ENCODE measurements at places on chromosomes 7 and 10.

DNA sequence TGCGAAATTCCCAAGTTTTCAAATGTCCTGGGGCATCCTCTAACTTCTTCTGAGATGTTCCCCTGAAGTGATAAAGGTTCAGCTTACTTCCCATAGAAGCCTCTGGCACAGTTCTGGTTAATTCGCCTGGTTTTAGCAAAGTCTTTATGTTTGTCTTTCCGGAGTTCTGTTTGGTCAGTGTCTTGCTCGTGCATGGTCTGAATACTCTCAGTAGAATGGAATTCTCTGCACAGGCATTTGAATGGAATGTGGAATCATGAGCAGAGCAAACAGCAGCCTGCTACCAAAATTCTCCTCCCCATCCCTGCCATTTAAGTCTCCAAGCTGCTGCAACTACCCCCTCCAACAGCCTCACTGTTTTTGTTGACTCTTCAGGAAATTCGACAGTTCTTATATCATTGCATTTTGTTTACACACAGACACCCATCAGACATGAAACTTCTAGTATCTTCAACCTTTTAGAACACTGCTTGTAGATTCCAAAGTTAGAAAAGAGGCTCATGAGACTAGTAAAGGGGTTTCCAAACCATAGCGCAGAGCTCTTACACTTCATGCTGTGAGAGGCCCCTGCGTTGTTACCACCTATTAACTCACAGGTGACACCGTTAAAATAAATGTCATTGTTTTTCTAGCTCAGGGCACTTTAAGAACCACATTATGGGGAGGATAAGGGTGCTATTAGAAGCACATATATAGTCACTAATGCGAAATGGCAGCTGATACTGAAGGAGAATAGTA, 129.7 kb downstream of the PLCE1 start:
- no peak for DNase-seq

GRCh38 chr7:90629297-90629918, 33.3 kb downstream of the CDK14 start:
- peak; percentile 76 for DNase-seq

- no peak for DNase-seq
Observed at GRCh38 chr10:49220031-49220430, 31.8 kb upstream of the TMEM273 start.

- no peak for DNase-seq
Observed at GRCh38 chr7:49102411-49102810, 178.1 kb downstream of the CDC14C start.

GRCh38 chr7:142560166-142560565, 189.1 kb upstream of the PRSS1 start:
- DNase-seq, result no peak

GRCh38 chr10:9228771-9229170, 1174.3 kb downstream of the GATA3 start:
- no peak for DNase-seq

DNA sequence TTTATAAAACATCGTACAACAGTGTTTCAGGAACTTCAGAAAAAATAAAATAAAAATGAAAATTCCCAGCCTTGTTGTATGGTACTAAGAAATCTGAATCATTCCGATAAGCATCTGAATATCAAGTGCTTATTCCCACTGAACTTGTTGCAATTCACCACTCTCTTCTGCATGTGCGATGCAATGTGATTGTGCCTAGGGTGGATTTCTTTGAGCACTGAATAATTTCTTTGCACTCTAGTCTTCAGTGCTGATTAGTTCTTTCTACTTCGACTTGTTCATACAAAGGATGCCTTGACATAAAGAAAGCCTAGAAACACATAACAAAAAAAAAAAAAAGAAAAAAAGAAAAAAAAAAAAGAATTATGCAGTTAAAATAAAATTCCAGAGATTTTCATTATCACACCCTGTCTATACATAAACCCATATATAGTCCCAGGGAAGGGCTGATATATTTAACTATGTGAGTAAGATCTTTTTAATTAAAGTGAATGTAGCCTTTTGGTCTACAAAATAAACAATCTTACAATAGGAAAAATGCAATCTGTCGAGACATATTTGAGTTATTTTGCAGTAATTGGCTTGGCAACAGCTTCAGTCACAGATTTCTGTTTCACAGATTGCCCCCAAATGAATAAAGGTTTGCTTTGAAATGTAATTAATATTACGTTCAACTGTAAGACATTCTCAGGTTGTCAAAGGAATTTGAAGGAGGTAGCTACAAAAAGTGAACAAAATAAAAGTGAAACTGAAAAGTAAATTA, 1118.9 kb upstream of the CELF2 start:
- DNase-seq, result no peak

DNA sequence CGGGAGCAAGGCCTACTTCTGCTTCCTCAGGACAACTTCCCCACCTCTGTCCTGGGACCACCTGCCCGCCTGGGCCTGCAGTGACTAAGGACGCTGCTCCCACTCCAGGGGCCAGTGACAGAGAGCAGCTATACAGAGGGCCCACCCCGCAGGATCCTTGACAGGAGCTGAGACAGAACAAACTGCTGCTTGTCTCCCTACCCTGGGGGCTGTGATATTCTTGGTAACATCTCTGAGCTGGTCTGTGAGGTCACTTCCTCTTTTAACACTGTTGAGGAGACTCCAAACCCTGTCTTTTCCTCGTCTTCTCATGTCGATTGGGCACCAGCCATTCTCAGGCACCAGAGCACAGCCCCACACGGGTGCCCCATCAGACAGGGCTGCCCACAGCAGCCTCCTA, 6.9 kb upstream of the MRPS24 start:
- DNase-seq, result no peak

DNA sequence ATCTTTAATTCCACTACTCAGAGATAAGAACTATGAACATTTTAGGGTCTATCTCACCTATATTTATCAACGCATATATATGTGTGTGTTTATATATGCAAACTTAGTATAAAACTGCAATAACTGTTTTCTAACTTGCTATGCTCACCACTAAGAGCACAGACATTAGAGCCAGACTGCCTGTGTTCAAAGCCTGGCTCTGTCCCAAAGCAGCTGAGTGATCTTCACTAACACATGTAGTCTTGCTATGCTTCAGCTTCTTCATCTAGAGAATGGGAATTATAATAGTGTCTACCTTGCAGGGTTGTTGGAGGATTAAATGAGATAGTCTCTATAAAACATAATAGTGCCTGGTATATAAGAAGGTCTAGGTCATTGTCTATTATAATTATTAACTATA, 165.5 kb downstream of the MAGI2 start:
- no peak for DNase-seq

GRCh38 chr7:107961405-107961804, 41.6 kb downstream of the LAMB1 start:
- DNase-seq, result no peak

GRCh38 chr7:17991866-17992648, 35.6 kb downstream of the PRPS1L1 start:
- DNase-seq, result no peak

DNA sequence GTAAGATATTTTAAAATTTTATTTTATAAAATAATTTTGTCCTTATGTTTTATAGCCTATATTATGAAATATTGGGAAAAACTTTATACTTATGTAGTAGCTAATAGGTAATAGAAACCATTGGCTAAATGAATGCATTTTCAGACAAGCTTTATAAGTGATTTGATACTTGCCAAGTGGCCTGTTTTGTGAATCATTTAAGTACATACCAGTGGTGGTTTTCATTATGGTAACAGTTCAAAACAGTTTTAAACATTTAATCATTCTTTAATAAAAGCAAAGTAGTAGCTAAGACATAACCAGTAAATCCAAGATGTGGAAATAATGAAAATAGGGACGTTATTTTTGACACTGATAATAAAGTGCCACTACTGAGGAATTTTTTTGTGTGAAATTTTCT, 182.2 kb downstream of the PHF14 start:
- DNase-seq, result no peak

GRCh38 chr7:157692460-157693011, 355.7 kb downstream of the DNAJB6 start:
- no peak for DNase-seq

DNA sequence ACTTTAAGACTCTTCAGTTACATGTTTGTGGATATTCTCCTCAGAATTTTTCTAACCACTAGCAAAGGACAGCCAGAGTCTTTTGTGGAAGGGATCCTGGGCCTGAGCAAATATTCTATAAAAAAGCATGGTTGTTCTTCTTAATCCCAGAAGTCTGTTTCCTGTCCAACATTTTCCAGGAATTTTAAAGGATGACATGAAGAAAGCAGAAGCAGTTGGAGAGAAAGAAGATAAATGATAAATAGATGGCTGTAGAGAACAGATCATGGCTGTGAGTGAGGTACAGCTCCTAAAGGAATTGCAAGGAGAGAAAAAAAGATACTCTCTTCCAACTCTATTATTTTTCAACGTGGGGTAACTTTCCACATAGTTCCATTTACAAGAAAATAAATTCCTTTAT, 91.8 kb upstream of the STEAP4 start:
- DNase-seq, result no peak

- DNase-seq, result no peak
Observed at GRCh38 chr7:23021596-23021995, 7.7 kb upstream of the HYCC1 start.

DNA sequence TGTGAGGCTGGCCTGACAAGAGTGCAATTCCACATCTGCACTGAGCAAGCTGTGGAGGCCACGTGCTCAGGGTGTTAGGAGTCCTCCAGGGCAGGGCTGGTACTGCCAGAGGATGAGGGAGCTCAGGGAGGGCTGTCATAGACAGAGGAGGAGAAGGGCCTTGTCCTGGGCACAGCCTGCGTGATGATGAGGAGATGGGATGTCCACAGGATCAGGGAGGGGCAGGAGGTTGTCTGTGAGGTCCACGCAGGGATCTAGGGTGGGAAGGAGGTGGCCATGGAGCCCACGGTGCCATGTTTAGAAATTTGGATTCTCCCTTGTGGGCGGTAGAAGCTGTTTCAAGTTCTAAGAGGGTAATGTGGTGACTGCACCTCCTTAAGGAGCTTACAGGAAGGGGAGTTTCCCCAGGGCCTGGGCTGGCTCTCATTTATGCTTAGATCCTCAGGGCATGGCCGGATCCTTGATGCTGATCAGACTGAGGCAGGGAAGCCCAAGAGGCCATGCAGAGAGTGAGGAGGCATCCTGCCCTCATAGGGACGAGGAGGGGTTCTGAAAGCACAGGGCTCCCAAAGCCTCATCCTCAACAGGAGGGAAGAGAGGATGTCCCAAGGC, 30.3 kb downstream of the CHAT start:
- no peak for DNase-seq

GRCh38 chr7:135372222-135372621, 137.7 kb downstream of the CNOT4 start:
- no peak for DNase-seq

DNA sequence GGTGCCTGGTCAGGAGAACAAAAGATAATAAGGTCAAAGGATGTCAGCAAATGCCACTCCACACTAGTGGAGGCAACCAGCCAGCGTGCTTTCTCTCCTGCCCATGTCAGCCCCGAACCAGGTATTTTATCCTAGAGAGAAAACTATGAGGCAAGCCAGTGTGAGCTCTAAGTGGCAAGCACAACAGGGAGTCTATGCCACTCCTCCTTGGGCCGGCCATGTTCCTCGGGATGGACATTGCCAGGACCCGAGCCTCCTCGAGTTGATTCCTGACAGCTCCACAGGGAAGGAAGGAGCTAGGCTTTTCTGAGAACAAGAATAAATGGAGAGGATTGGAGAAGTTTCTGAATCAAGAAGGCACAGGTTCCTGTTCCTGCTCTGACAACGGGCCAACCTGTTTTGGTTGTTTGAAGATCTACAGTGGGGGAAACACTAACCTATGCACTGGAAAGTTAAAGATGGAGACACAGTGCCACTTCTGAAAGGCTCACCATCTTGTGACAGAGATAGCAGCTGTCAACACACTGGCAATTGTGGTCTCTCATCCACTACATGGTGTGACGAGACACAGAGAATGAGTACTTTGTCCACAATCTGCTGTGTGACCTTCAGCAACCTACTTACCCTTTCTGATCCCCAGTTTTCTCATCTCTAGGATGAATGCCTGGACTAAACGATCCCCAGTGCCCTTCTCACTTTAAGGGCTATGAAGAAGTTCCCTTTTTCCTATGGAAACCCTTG, 28.8 kb downstream of the ABLIM1 start:
- no peak for DNase-seq

DNA sequence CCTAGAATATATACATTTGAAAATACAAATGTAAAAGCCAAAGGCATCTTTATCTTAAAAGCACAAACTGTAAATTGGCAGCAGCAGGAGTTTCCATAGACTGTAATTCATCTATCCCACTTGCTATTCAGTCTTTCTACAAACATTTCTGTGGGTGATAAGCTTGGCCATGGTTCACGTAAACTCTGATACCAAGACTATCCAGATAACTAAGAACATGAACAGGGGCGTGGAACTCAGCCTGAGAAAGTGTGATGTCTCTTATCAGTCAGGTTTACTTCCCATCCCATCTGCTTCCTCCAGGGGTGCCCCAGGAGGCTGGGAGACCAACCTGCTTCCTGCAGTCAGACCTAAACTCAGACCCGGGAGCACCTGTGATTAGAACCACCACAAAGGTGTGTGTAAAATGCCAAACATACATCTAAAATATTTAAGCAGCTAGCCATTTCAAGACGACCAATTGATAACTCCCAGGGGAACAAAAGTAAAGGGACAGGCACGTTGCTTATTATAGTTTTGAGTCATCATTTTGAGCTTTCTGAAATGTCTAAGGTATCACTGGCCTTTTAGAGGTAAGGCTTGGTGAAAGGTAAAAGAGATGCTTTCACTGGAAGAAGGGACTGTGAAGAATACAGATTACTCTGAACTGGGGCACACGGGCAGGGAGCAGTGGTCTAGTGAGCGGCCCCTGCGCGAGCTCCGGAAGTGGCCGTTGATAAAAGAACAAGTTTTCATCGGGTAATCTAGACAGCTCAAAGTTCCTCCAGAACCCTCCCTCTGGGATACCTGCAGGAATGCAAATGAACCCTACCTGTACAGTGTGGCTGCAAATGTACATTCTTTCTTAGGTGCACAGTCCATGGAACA, 51.5 kb downstream of the RSU1 start:
- DNase-seq, result no peak

DNA sequence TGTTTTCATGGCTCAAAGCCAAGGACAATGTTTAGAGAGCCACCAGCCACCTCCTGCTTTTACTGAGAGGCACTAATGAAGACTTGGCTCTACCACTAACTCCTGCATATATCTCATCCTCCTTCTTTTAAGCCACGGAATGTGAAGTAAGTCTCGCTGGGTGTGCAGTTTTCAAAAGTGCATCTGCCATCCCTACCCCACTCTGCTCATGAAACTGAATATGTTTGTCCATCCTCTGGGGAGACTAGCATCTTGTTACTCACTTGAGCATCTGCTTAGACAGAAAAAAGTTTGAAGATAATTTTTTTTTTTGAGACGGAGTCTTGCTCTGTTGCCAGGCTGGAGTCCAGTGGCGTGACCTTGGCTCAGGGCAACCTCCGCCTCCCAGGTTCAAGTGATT, 40.8 kb downstream of the EPDR1 start:
- no peak for DNase-seq

DNA sequence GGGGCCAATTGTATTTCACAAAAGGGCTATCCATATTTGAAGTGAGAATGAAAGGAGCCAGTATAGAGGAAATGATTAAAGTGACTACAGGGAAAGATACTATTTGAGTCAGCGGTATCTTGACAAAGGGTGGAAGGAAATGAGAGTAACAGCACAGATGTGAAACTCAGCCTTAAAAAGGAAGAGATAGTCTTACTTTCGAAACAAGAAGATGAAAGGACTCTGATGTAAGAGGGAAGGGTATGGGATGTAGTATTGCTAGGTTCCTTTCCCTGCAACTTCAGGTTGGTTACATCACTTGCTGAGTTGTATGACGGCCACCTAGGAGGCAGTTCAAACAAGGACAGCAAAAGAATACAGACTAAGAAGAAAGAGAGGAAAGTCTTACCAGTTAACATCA, 13.7 kb downstream of the CISD1 start:
- DNase-seq, result no peak
